ENCODE measurements at places on chromosomes 1 and 21. TPM values are rescaled to one million over a fixed set of nuclear protein-coding genes. Genes with fewer than 3 reads are reported as not detected.

SLC45A1 gene
- 2.4 TPM for polyA plus RNA-seq

ZCCHC17 gene
- 72.9 TPM for polyA plus RNA-seq

GBP5 gene
- polyA plus RNA-seq = not detected

NPR1 gene
- 0.02 TPM for polyA plus RNA-seq

DNA sequence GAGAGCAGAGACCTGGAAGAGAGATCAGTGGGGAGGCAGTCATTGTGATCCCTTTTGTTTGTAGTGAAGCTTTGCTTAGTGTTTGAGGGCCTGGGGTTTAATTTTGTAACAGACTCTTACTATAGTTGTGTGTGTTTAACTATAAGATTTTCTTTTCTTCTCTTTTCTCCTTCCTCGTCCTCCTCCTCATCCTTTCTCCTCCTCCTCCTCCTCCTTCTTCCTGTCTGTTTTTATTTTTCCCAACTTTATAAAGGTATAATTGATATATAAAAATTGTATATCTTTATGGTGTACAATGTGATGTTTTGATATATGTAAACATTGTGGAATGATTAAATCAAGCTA, 71.2 kb upstream of the MACF1 start:
- DNase-seq = no peak
